Right cardiac atrium (tissue), 5 donors: ENCODE measurements at places on chromosomes 5 and 9. TPM values are rescaled to one million over a fixed set of nuclear protein-coding genes. Genes with fewer than 3 reads are reported as not detected.

PCDHGA4 gene
- 5.6 TPM for total RNA-seq

MGAT1 gene
- total RNA-seq: 75.5 TPM

KCNT1 gene
- total RNA-seq: 1.1 TPM

RGP1 gene
- total RNA-seq: 25.7 TPM

HAND1 gene
- 9.2 TPM for total RNA-seq

DNA sequence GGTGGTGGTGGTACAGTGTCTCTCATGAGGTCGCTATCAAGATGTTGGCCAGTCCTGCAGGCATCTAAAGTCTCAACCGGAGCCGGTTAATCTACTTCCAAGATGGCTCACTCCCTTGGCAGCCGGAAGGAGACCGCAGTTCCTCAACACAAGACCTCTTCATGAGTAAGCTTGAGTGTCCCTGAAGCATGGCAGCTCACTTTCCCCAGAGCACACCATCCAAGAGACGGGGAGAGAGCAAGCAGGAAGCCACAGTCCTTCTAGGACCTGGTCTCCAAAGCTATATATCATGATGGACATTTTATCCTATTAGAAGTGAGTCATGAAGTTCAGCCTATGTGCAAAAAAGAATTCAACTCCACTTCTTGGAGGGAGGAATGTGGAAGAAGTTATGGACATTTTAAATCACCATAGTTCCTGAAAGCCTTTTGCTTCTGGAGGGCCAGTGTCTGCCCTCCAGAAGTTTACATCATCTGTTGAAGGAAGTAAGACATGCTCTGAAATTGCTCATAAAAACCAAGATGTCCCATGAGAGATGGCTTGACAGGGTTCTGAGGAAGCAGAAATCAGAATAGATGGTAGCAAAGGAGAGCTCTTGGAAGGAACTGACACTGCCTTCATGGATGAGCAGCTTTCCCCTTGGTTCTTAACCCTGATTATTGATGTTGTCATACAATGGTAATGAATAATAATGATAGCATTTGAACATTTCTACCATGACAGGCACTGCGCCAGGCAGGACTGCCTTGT, 21.3 kb downstream of the GALNT10 start:
- DNase-seq: no peak

DNA sequence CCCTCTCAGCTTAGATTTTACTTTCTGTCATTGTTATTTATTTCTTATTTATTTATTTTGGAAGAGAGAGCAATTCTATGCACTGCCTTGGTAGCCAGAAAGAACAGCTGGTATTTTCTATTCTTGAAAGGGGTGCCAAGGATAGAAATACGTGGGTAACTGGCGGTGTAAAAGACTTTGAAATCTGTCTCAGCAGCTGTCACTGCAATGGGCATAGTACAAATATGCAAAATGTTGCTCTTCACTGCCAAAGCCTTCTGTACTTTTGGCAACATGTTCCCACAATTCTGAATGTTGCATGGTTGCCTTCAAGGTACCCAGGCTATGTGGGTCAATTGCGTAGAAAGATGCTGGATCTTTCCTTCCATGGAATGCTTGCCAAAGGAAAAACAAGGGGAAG, 230.2 kb upstream of the EDIL3 start:
- no peak for DNase-seq

DNA sequence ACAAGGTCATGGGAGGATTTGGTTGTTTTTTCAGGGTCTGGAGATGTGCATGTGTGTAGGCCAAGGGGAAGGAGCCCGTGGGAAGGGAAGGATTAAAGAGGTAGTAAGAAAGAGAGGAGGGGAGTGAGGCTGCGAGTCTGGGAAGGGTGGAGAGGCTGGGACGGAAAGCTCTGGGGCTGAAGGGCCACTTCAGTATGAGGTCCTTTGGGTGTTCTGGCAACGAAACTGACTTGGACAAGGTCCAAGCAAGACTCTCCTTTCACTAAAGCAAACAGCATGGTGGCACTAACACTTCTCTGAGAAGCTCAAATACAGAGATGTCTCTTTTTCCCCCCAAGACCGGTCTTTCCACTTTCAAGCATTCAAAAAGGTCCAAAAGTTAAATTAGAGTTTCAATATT, 394.5 kb downstream of the ARHGEF28 start:
- no peak for DNase-seq

GRCh38 chr5:4579679-4580078, 560.5 kb upstream of the ADAMTS16 start:
- DNase-seq: no peak
